ENCODE measurements at places on chromosomes 4 and X.

- DNase-seq: no peak
Measured at GRCh38 chr4:57553728-57554127, 443.5 kb upstream of the IGFBP7 start.

DNA sequence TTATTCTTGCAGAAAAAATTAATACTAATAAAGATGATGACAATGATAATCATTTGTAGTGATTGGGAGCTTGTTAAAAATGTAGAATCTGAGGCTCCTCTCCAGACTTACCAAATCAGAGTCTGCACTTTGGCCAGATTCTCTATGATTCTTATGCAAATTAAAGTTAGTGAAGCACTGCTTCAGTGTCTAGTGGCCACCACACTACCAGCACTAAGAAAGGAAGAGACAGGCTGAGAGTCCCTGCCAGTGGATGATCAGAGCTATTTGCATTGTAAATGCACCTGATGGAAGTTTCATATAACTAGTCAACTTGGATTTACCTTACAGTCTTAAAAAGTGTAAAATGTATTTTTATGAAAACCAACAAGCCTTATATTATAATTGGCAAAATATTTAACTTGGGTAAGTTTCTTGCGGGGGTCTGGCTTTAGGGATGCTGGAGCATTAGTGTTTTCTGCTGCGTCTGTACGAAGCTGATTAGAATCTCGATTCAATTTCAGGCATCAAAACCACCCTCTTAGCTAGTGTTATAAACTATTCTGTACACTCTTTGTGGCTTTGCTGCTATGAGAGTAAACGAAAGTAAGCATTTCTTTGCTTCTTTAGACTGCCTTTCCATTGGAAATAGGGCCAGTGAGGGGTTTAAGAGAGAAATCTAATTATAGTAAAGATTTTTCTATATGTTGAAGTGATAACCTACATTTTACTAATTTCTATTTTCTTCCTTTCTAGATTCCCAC is 114.1 kb downstream of the TLL1 start:
- no peak for DNase-seq

DNA sequence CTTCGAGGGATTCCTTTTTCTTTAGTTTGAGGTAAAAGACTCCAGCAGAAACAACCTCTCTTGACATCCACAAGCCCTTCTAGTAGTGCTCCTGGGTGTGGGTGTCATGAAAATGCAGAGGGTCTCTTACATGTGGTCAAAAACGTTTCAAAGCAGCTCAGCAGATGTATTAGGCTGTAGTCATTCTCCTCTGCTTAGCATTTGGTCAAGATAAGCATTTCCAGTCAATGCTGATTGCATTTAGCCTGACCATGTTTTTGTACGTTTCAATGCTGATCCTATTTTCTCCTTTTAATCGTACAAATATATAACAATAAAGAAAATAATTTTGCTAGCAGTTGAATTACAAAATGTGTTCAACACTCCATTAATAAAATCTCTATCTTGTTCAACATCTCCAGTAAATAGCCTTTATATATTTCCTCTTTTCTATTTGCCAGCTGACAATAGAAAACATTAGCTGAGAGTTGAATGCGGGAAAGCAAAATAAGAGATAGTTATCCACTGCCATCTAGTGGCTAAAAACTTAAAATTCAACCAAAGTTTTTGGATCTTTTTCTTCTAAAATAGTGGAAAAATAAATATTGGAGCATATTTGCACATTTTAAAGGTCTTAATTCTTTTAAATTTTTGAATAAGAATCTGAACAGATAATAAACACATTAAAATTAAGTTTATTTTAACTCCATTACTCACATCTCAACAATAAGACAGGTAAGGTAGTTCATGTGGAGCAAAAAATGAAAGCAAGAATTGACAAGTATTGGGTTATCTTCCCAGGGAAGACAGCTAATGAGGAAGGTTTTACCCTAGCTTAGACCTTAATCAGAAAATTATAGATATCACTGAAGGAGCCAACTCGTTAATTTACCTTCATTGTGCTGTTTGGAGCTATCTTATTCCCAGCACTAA is 15.2 kb upstream of the PACRGL start:
- DNase-seq: no peak

DNA sequence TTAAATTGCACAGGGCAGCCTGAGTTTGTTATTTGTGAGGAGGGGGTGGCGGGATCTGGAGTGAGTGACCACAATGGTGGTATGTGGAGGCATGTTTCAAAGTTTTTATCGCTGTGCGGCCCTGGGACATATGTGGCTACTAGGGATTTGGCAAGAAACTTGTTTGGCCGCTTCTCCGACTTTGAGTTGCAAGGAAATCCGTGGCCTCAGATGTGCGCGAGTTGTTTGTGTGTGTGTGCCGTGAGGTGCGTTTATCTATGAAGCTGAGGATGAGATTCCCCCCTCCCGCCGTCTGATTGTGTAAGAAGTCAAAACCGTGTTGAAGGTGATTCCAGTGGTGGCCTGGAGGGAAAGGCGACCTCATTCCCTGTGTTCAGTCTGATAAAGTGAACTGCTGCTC is 1.4 kb downstream of the JADE3 start:
- peak; percentile 14 for DNase-seq

- DNase-seq: no peak
Measured at GRCh38 chr4:175106301-175106700, 188.1 kb downstream of the ADAM29 start.

- DNase-seq: no peak
Measured at GRCh38 chr4:100519205-100519604, 1.4 kb upstream of the EMCN start.

DNA sequence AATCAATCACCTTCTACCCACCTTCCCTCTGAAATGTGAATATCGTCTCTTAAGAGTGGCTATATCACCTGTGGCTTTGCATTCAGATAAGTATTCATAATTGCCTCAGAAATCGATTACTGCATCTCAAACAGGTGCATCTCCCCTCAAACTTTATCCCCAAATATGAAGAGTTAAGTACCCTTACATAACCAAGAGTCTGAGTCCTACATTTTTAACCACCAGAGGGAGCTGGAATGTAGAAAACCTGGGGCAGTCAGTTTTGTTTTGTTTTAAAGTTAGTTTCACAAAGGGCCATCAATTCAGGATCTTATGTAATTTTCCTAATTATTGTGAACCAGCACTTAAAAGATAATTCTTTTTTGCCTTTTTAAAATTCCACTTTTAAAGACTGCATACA is 5.7 kb downstream of the TCEANC start:
- peak; percentile 7 for DNase-seq

DNA sequence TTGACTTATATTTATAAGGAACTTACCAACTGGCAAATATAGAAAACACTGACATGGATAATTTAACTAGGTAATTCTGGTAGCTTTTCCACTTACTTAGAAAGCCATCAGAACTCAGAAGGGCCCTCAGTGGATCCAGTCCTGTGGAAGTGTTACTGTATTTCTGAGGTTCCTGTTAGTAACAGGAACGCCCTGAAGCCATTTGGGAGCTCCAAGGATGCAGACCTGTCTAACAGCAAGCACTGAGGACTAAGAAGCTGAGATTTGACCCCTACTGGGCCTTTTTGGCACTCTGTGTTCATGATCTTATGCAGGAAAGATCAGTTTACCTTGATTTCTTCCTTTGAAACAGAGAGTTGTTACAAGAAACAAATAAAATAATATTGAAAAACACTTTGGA is 46.0 kb upstream of the TLL1 start:
- no peak for DNase-seq

DNA sequence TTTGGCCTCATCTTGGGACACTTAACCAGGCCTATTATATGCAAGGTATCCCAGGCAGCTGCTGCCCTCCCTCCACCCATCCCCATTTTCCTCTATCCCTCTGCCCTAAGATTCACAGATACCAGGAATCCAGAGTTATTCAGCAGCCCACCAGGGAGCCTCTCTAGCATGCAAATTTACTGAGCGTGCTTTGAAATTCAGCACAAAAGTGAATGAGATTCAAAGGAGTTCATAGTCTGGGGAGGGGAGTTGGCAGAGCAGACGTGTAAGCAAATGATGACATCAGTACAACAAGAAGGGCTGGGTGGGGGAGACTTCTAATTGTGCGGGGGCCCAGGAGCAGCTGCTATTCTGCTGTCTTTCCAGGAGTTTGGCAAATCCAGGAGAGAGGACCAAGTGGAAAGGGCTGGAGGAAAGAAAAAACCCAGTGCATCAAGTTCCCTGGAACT is 1.7 kb upstream of the MTM1 start:
- DNase-seq: no peak

- DNase-seq: peak; percentile 90
Measured at GRCh38 chrX:38220024-38220414, 652 bp downstream of the SRPX start.

GRCh38 chr4:89110541-89110985 is 770 bp upstream of the TIGD2 start:
- peak; percentile 47 for DNase-seq

- DNase-seq: no peak
Measured at GRCh38 chr4:27910227-27910626, 1049.6 kb downstream of the STIM2 start.

GRCh38 chr4:172105918-172106317 is 292.7 kb downstream of the GALNTL6 start:
- no peak for DNase-seq

GRCh38 chr4:153560908-153561307 is 94.7 kb downstream of the TMEM131L start:
- no peak for DNase-seq

DNA sequence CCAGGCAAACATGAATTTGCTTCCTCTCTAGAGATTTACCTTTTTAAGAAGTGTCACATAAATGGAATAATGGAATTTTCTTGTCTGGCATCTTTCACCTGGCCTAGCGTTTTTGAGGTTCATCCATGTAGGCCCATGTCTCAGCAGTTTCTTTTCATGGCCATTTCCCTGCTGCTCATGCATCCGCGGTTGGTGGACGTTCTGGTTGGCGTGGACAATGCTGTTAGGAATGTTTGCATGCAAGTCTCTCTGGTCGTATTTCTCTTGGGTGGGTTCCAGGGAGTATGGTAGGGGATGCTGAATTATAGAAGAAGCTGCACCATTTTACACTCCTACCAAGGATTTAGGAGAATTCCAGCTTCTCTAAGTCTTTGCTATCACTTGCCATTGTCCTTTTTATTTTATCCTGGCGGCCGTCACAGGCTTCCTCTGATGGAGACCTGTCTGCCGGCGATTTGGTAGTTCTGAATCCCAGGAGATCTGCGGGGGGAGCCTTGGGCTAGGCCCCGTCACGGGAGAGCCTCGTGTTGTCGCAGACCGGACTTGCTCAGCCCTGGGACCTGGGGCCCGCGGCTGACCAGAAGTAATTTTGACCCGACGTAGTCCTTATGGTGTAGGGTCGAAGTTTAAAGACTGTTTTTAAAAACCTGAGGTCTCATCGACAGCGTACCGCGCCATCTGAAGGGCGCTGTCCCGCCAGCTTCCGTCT is 56.9 kb upstream of the TADA2B start:
- DNase-seq: no peak

DNA sequence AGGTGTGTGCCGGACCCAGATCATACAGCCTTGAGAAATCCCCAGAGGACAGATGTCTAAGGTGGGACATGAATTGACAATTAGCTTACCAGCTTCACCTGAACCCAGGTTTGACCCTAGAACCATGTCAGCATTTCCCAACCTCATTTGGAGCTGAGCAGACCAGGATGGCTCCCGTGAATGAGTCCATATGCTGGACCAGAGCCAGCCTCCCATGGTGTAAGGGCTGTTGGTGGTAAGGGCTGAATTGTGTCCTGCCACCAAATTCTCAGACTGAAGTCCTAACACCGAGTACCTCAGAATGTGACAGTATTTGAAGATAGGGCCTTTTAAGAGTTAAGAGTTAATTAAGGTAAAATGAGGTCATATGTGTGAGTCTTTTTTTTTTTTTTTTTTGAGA is 88.3 kb downstream of the SLC34A2 start:
- DNase-seq: no peak

DNA sequence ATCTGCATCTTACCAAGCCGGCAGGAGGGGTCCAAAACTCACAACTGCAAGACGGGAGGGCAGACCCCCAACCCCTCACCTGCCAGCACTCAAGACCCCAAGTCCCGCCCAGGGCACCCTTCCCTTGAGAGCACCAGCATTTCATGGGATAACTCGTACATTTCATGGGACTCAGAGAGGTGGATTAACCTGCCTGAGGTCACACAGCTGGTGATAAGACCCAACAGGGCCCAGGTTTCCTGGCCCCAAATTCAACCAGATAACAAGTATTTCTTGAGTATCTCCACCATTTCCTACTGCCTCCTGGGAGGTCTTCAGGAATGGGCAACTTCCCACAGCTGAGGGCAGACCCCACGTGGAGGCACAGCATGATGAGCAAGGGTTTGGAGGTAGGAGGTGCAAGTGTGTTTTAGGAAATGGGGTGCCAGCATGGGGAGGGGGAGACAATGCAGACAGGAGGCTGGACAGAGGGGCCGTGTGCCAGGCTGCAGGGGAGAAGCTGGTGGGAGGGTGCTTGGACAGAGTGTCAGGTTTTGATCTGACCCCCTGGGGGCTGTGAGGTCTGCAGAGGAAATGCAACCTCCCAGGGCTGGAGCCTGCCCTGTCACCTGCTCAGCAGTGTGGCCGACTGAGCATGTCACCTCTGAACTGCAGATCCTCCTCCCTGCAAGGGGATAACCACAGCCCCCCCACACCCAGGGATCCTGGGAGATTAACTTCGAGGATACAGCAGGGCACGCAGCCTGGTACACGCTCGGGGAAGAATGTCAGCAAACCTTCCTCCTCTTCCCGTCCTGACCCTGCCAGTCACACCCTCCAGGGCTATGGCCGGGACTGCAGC is 4.4 kb downstream of the ADRA2C start:
- DNase-seq: peak; percentile 33

GRCh38 chr4:172521248-172521647 is 647.4 kb upstream of the GALNT7 start:
- DNase-seq: no peak

Measured in NCI-H524 (cell line).